ENCODE measurements at places on chromosomes 11 and 22.

- no peak for DNase-seq
These were observed 132.6 kb downstream of the MIAT start for GRCh38 chr22:26789951-26790350.

- no peak for DNase-seq
These were observed 672.5 kb downstream of the BRD1 start for GRCh38 chr22:49155039-49155769.

- no peak for DNase-seq
These were observed 11.8 kb downstream of the PRAME start for GRCh38 chr22:22547226-22547625.

DNA sequence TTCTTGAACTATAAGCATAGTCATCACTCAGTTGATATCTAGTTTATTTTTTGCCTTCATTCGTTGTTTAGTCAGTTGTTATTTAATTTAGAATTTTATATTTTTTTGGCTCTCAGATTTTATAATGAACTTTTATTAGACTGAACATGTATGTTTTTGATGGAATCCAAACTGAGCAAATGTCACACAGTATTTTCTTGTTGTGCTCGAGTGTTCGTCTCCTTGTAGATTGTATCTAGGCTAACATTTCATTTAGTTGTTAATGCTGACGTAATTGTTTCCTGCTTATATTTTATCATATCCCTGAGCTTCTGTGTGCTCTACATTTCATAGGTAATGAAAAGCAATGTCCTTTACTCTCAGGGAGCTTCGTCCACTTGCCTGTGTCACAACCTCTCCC is 286.2 kb downstream of the TMEM135 start:
- DNase-seq = no peak

- no peak for DNase-seq
These were observed 12.5 kb downstream of the MUC6 start for GRCh38 chr11:1023811-1024596.
